ENCODE measurements at places on chromosomes 11 and 22.
A peak's percentile ranks its signal among the peaks of the same experiment; 100 is the strongest.

- DNase-seq = no peak
Observed at GRCh38 chr11:49505231-49505630, 296.8 kb upstream of the FOLH1 start.

- DNase-seq = no peak
Observed at GRCh38 chr11:827146-827896, 398 bp upstream of the CRACR2B start.

GRCh38 chr11:66366844-66367477, 4.6 kb downstream of the SLC29A2 start:
- DNase-seq = no peak

DNA sequence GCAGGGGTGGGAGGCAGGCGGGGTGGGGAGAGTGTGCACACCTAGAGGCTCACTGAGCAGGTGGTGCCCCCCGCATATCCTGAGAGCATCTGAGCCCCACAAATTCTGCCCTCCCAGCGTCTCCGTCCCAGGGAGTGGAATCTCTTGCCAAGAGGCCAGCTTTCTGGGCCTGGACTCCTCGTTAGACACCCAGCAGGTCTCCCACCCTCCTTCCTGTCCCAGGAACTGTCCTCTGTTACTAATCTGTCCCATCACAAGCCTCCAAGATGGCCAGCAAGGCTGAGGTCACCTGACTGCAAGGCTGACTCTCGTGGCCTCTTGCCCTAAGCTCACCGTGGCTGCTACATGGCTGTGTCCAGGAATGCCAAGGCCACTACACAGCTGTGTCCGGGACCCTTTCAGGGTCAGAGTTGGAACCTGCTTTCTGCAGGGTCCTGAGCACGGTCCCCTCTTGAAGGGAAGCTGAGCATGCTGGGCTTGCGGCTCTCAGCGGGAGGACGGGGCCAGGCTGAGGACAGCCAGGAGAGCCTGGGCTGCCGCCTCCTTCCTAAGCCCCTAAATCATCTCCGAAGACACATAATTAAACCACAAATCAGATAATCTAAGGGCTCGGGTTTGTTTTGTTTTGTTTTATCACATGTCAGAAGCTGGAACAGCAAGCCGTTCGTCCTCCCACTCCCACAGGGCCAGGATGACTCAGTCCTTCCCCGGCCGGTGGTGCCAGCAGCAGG, 1327.3 kb downstream of the TBC1D22A start:
- DNase-seq = peak; percentile 34

- no peak for DNase-seq
Observed at GRCh38 chr11:111691176-111691575, 75.0 kb downstream of the PPP2R1B start.

DNA sequence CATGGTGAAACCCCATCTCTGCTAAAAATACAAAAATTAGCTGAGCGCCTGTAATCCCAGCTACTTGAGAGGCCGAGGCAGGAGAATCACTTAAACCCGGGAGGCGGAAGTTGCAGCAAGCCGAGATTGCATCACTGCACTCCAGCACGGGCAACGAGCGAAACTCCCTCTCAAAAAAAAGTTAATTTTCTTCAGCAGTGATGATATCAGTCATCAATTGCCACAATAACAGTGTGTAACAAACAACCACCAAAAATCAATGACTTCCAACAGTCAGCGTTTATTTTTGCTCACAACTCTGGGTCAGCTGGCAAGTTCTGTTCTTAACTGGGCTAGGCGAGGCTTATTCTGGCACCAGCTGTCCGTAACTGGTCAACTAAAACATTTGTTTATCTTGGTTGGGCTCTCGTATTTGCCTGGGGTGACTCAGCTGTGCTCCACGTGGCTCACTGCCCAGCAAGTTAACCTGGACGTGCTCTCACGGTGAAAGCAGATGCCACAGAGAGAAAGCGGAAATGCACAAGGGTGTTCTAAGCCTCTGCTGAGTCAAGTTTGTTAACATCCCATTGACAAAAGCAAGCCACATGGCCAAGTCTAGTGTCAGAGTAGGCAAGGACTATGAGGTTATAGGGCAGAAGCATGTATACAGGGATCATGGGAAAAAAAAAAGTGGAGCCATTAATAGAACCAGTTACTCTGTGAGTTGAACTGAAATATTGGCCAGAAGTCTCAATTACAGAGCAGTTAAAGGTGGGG, 52.1 kb downstream of the LHFPL7 start:
- peak; percentile 24 for DNase-seq

Measured in suppressor macrophage treated with lipopolysaccharide for 4 hours (primary cell).